ENCODE measurements at places on chromosomes 16 and 17.

- no peak for ATAC-seq
Observed at GRCh38 chr17:64497565-64498035, 746 bp upstream of the POLG2 start.

DNA sequence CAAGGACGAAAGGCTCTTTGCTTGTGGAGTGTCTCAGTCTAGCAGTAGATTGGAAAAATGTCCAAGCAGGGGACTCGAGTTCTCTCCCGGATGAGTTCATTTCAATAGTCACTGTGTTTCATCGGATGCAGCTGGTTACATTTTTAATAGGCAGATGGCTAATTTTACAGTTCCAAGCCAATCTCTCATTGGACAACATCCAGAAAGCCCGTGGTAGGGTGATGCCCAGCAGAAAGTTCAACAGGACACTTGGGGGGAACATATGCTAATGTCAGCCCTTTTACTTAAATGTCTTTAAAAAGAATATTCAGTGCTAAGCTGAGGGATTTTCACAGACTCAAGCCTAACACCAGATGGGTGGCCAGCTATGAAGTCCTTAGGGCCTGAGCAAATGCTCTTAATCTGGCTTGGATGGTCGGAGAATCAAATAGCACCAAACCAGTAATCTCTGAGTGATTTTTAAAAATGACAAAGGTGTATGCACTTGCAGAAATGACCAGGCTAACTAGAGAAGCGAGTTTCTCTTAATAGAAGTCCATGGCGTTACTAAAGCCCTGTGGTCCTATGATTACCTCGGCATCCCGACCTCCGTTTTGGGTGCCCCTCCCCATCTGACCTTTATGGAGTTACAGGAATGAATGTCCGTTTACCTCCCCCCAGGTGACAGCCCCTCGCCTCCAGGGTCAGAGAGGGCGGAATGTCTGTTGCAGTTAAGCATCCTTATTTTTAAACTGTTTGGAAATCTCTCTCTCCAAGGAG lies 289.2 kb upstream of the SALL1 start:
- no peak for ATAC-seq

- ATAC-seq, result no peak
Observed at GRCh38 chr17:70521821-70522256, 352.5 kb downstream of the KCNJ2 start.

- no peak for ATAC-seq
Observed at GRCh38 chr17:9444687-9445086, 130.9 kb downstream of the STX8 start.

DNA sequence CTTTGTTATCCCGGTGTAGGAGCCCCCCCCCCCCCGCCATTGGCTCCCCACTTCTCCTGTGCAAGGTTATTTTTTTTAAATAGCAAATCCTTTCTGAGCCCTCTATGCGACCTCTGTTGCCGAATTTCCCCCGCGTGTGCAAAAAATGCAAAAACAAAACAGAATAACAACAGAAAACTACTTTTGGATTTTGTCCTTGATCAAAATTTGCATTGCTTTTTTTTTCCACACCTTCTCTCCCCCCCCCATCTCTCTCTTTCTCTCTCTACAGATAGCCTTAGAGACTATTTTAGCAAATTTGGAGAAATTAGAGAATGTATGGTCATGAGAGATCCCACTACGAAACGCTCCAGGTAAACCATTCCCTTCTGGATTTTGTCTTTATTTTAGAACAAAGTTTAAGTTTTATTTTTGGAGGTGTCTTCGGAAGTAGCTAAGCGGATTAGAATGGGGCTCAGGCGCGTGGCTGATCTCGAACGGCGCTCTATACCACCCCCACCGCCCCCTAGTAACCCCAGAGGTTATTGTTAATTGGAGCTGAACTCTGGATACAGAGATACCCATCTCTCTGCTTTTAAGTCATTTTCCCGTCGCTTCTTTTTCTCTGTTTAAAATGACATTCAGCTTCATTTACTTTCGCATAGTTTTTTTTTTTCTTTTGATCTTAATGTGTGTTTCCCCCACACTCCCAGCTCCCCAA lies 1.0 kb downstream of the MSI2 start:
- ATAC-seq, result no peak

DNA sequence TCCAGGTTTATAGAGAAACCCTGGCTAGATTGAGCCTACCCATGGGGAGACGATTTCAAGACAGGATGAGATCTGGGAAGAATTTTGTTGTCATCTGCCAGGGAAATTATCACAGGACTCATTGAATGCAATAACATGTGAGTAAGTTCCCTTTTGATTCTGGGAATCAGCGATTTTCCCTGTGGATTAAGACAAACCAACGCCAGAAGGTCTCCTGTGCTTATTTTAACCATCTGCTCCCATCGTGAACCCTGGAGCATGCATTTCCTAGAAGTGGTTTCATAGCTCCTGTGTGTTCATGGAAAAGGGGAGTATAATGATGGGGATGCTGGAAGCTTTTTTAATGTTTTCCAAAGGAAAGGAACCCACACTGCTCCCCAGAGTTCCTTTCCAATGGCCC lies 21.0 kb upstream of the ARHGAP44 start:
- ATAC-seq, result no peak

- ATAC-seq, result no peak
Observed at GRCh38 chr17:50278526-50279180, 4.4 kb downstream of the TMEM92 start.

DNA sequence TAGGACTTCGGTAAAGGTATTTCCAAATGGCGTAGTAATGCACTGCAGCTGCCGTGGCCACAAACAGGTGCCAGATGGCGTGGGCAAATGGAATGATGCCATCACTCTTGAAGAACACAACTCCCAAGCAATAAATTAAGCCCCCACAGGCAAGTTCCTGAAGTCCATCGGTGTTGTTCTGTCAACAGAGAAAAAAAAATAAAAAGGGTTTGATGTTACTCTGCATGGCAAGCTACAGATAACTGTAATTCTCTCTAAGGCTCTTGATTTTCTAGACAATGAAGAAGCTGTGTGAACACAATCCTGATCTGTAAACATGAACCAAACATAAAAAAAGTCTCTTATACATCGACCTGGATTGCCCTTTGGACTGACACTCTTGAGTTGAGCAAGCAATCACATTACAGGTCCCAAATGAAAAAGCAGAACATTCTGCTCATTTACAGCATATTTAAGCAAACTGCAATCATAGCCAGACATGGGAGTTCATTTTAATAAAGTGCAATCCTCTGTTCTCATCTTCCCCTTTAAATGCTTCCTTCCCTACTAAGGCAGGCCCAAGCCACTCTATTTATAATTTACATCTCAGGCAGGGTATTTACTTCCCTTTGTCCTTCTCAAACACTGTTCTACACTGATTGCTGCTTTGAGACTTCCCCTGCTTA lies 27.1 kb downstream of the MMD start:
- ATAC-seq, result peak; percentile 66

DNA sequence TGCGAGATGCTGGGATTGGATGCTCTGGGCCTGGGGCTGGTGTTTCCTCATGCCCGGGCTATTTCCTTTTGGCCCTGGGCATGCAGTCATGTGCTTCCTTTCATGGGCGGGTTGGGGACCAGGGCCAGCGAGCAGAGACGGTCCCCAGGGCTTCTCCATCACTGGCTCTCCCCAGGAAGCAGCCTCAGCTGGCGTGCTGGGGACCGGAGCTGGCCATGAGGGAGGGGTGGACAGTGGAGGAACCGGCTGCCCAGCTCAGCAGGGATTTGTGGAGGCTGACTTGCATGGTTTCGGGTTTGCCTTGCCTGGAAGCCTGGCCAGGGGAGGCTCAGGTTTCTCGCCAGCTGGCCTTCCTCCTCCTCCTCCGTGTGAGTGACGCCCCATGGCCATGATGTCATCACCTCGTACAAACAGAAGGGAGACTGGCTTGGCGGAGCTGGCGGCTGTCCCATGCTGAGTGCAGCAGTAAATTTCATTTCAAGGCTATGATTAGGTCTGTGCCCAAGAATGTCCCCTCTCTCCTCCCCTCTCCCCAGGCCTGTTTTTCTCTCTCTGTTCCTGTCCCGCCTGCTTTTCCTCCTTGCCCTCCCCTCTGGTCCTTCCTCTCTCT lies 8.9 kb upstream of the TIMP2 start:
- peak; percentile 88 for ATAC-seq

- ATAC-seq, result no peak
Observed at GRCh38 chr16:68749432-68749831, 12.3 kb downstream of the CDH1 start.

- ATAC-seq, result no peak
Observed at GRCh38 chr16:79365702-79366101, 234.8 kb downstream of the MAF start.

GRCh38 chr16:54687043-54687899 lies 243.4 kb upstream of the IRX5 start:
- no peak for ATAC-seq

- peak; percentile 16 for ATAC-seq
Observed at GRCh38 chr16:11585460-11586377, 1.0 kb downstream of the LITAF start.

DNA sequence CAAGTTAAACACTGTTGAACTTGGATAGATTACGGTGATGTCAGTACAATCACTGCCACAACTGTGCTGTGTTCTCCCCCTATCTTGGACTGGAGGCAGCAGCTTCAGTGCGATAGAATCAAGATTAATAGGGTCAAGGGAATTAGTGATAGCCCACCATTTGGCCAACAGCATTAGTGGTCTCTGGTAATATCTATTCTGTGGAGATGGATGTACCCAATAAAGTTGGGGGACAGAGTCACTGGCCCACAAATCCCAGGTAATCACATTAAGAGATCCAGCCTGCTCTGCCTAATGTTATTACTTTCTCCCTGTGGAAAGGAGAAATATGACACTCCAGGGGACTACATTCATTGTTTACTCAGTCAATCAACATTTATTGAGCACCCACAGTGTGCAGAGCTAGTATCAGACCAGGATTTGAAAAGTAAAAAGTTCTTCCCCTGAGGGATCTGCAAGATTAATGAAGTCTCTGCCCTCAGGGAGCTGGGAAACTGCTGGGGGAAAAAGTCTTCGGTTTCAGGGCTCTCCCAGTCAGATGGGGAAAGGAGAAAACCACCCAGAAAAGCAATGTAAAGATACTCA lies 23.6 kb upstream of the ATP5MC1 start:
- ATAC-seq, result no peak

GRCh38 chr17:74466828-74467184 lies 372 bp downstream of the CD300A start:
- ATAC-seq, result no peak

GRCh38 chr17:80352216-80352895 lies 62.6 kb upstream of the ENDOV start:
- ATAC-seq, result no peak

DNA sequence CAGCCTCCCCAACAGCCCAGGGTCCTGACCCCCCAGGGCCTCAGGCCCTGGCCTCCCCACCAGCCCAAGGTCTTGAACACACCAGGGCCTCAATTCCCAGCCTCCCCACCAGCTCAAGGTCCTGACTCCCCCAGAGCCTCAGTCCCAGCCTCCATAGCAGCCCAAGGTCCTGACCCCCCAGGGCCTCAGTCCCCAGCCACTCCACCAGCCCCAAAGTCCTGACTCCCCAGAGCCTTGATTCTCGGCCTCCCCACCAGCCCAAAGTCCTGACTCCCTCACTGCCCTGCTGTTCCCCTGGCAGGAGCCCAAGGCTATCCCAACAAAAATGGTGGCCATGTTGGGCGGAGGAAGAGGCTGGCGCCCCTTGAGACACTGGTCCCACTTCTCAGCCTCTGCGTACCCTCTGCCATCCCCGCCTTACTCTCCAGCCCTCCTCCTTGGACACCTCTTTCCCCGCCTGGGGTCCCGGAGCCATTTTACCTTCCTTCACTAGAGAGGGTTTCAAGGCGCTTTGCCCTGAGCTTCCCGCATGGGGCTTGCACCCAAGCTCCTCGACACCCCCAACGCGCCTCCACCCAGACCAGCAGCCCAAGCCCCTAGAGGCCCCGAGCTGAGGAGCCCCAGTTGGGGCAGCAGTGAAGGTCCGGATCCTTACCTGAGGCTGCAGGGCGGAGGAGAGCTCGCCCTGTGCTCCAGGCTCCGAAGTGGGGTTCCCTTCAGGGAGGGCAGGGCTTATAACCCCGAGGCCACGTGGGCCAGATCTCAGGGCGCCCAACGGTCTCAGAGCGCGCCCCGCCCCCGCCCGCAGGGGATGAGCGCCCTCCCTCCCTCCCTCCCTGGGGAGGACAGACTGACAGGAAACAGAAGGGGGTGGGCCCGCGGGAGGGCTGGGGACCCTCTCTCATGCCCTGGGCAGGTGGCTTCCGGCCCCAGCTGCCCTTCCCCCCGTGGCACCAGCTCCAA lies 3.5 kb upstream of the TSPOAP1 start:
- peak; percentile 21 for ATAC-seq

DNA sequence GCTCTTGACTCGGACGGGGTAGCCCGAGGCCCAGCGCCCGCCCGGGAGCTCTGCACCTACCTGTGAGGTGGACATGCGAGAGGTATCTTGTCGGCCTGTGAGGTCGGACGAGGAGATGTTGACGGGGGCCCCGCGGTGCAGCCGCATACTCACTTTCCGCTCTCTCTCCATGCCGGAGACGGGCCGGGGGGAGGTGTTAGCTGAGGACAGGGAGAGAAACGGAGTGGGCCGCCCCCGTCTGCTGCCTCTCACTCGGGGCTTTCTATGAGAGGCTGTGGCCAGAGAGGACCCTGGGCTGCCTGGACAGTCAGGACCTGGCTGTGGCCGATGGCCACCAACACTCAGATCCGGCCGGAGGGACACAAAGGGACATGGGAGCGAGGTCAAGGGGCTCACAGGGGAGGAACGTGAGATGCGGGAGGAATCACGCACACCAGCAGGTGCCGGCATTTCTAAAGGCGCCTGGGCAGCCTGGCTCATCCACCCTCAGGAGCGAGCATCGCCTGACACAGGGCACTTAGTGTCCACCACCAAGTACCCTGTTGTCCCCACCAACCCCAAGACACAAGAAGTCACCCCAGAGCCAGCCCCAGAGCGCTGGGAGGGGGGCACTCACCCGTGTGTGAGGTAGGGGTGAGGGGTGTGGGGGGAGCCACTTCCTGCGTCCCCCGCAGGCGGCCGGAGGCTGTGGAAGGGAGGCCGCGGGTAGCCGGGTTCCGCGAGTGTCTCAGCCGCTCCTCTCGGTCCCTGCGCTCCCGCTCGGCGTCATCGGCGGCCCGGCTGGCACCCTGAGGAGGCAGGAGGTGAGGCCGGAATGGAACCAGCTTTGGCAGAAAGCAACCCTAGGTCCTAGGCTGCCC lies 20.2 kb downstream of the SLC16A3 start:
- no peak for ATAC-seq

- ATAC-seq, result no peak
Observed at GRCh38 chr17:14361945-14362508, 61.1 kb downstream of the HS3ST3B1 start.

DNA sequence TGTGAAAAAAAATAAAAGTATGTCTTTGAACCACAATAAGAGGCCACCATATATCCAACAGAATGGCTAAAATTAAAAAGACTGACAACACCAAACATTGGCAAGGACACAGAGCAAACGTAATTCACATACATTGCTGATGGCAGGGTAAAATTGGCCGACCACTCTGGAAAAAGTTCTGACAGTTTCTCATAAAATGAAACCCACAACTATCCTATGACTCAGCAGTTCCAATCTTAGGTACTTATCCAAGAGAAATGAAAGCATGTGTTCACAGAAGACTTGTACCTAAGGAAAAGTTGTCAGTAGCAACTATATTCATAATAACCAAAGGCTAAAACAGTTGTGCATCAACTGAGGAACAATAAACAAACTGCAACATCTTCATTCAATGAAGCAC lies 357.3 kb upstream of the XYLT1 start:
- ATAC-seq, result no peak

All from gastroesophageal sphincter (tissue), 4 donors.